Fibroblast of skin of abdomen (primary cell): ENCODE measurements at places on chromosomes 1 and 21.

DNA sequence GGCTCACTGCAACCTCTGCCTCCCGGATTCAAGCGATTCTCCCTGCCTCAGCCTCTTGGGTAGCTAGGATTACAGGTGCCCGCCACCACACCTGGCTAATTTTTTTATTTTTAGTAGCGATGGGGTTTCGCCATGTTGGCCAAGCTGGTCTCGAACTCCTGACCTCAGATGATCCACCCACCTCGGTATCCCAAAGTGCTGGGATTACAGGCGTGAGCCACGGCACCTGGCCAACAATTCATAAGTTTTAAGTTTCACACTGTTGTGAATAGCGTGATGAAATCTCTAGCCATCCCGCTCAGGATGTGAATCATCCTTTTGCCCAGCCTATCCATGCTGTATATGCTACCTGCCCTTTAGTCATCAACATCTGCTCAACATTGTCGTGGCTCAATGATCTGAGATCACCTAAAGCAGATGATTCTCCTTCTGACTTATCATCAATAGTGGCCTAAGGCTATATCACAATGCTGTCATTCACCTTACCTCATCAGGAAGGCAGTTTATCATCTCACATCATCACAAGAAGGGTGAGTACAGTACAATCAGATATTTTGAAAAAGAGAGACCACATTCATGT, 2.6 kb downstream of the PFDN2 start:
- DNase-seq = peak; percentile 79

DNA sequence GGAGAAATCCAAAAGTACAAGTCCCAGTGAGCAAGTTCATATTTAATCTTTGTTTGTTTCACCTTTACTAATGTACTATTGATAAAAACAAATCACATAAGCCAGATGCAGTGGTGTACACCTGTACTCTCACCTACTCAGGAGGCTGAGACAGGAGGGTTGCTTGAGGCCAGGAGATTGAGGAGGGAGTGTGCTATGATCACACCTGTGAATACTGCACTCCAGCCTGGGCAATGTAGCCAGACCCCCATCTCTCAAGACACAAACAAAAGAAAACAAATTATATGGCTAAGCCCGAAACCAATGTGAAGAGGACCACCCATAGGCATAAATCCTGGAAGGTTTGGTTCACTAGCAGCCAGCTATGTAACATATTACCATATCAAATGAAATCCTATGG, 9.6 kb upstream of the USP24 start:
- no peak for DNase-seq

DNA sequence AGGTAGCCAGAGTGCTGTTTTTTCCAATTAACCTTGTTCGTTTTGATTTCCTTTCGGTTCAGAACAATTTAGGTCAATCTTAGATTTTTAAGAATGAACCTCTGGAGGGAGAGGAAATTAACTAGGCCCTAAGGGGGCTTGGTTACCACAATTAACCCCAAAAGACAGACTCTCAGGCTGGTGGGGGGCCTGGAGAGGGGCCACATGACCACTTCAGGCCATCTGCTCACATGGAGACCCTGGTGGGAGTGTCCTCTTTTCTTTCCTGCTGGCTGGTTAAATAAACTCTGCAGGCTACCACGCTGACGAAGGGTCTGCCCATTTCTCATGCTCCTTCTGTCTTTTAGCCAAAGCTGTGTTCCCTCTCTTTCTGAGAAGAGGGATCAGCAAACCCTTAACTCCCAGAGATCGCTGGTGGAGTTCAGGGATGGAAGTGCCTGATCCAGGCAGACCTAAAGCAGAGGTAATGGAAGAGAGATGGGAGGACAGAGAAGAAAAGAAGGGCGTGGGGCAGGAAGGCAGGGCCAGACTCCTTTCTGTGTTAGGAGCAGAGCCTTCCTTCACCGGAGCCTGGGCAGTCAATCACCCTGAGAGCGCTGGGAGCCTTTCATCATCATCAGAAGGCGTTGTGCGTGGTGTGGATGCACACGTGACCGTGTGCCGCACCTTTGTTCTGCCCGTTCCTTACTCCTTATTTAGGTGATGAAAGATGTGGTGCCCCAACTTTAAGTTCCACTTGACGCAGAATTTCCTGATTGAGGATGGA, 58.5 kb downstream of the KIF26B start:
- no peak for DNase-seq

GRCh38 chr1:151508833-151509232, 2.4 kb upstream of the CGN start:
- DNase-seq = no peak

DNA sequence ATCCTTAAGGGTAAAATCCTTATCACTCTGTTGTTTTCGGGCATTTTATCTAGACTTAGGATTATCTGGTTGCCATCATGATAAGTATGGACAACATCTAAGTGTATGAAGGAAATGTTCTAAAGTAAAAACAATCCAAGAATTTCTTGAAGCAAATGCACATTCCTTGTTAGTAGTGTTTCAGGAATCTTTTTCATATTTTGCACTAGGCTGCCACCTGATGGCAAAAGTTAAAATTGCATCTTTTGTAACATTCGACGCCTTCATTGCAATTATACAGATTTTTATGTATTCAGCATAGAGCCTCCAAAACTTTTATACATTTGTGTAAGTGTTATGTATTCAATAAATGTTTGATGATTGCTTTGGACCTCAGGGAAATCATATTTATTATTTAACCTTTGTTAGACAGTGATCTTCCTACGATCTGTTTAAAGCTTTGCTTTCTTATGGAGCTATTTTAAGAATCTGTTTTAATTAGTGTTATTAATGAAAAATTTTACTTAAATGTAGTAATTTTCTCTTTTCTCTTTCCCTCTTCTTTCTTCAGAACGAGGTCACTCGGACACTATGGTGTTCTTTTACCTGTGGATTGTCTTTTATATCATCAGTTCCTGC, 49.4 kb upstream of the KIAA1614 start:
- DNase-seq = peak; percentile 59

GRCh38 chr1:64845831-64846425, 101.1 kb downstream of the RAVER2 start:
- no peak for DNase-seq

DNA sequence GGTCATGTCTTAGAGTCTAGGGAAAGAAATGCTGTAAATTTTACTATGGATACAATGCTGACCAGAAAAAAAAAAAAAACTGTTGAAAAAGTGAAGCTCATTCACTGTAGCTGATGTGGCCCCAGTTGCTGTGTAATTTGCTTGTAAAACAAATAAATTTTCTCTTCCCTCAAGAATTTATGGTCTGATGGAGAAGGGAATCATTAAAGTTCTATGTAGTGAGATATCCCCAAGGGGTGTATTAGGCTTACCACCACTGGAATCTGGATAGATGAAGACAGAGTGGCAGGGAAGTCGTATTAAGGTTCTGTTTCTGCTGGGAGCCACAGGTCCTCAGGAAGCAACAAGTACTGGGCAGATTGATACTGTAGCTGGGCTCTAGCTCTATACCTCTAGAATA, 860.0 kb downstream of the LTN1 start:
- DNase-seq = peak; percentile 44

- DNase-seq = peak; percentile 96
Measured at GRCh38 chr1:49102752-49103151, 326.1 kb upstream of the BEND5 start.

GRCh38 chr1:101122452-101123166, 97.0 kb upstream of the DPH5 start:
- DNase-seq = no peak

DNA sequence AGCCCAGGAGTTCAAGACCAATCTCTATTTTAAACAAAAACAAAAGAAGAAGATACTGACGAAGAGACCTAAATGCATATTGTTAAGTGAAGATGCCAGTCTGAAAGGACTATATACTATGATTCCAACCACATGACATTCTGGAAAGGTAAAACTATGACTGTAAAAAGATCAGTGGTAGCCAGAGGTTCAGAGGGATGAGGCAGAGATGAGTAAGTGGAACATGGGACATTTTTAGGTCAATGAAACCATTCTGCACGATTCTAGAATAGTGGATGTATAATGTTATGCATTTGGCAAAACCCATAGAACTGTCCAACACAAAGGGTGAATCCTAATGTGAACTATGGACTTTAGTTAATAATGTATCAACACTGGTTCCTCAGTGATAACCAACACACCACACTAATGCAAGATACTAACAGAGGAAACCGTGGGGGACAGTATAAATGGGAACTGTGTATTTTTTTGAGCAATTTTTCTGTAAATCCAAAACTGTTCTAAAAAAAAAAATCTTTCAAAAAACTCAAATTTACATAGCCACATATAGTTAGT, 8.2 kb downstream of the RC3H1 start:
- no peak for DNase-seq

DNA sequence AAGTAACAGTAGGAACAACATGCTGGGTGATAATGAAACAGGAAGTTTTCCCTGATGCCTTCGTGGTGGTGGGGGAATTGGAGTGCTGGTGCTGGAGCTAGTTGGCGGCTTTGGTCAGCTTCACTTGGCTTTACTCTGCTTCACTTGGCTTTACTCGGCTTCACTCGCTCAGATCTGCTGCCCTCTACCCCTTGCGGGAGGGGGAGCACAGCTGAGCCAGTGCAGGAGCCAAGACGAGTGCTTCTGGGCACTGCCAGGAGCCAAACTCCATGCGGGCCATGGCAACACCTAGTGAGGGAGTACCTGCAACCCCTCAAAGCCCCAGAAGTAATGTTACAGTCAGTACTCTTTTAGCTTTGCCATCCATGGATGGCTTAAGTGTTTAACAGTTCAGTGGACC, 10.6 kb upstream of the PRKACB start:
- DNase-seq = no peak

- DNase-seq = peak; percentile 74
Measured at GRCh38 chr1:234486858-234487840, 8.2 kb upstream of the TARBP1 start.

DNA sequence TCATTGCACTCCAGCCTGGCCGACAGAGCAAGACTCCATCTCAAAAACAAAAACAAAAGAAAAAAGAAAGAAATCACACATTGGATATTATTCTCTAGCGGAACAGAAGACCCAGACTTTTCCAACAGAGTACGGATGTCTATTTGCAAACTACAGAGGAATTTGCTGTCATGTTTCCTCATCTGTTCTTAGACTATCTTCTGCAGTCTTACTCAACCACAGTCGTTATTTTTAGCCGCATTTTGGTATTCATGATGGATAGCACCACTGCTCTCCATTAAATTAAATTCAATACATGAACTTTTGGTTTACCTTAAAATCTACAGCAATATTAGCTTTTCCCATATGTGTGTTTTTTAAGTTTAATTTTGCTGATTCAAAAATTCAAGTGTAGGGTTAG, 14.2 kb upstream of the HEATR1 start:
- no peak for DNase-seq

DNA sequence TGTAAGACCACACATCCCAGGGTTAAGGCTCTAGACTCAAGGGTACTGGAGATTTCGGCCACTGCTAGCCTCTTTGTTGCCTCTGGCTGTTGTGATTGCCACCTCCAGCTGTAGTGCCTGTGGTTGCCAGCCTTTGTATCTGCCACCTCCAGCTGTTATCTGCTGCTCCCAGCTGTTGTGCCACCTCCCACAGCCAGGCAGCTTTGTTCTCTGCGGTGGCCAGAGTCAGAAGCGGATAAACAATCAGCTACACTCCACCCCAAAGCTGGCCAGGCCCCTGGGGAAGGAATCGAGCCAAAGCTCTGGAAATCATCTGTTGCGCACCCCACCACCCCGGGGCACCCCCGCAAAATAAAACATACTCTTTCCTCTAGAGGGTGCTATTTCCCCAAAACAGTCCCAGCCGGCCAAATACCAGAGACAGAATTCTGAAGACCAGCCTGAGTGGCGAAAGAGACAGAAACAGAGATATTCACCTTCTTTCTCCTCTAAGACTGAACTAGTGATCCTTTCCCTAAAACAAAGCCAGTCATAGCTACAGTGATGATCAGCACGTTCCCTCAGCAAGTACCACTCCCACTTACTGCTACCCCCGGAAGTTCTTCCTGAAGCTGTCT, 14.8 kb upstream of the PIGM start:
- peak; percentile 28 for DNase-seq

DNA sequence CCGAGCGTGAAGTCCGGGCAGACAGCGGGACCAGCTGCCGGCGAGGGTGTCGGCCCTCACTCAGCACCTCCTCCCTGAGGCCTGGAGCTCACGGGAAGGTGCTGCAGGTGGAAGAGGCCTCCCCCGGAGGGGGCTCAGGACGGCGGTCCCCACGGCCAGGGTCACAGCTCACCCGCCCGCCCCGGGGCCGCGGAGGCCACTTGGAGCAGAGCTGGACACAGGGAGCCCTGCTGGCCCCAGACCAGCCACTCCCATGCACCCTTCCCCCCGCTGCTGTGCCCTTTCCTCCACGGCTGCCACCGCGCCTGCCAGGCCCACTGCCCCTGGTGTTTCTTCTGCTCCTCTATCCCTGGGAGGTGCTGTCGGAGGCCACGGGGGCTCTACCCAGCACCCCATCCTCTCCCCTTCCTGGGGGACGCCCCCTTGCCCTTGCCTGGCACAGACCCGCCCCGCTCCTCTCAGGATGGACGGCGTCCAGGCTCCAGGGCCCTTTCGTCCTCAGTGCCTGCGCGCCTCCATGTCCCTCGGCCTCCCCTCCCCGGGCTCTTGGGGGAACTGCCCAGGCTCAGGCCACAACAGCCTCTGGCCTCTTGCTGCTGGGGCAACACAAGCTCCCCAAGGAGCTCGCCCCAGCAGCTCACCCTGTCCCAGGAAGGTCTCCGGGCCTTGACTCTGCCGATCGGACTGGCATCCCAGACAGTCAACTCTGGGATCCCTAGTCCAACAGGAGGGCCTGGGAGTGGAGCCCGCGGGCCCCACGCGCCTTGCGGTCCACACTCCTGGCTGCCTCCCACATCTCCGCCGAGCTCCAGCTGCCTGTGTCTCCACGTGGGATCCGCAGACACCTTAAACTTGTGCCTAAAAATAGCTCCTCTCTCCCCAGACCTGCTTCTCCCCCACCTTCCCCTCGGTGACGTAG, 4.1 kb downstream of the TMEM240 start:
- DNase-seq = no peak

- no peak for DNase-seq
Measured at GRCh38 chr1:35136780-35137179, 56.2 kb downstream of the SFPQ start.

GRCh38 chr1:12745126-12745991, 641 bp upstream of the CFAP107 start:
- peak; percentile 56 for DNase-seq

- no peak for DNase-seq
Measured at GRCh38 chr1:23384312-23385058, 14.8 kb upstream of the ZNF436 start.

DNA sequence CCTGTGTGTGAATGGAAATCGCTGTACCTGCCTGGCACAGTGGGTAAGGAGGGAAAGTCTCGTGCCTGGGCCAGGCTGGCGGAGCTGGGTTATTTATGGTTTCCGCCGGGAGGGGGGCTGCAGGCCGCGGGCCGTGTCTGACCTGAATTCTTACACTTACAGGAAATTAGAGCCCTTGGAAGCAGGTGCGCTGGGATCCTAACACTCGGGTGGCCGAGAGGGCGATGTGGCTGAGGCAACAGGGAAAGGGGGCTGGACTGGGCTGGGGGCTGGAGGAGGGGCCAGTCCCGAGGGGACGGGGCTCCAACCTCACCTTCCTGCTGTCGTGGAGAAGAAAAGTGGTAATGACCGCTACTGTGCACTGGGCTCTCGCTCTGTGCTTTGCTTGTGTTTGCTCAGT, 109.4 kb upstream of the WNT4 start:
- no peak for DNase-seq
